ENCODE measurements at places on chromosomes 2 and 18. TPM values are rescaled to one million over a fixed set of nuclear protein-coding genes. Genes with fewer than 3 reads are reported as not detected.

The STK39 gene
- 32.7 TPM for total RNA-seq

DNA sequence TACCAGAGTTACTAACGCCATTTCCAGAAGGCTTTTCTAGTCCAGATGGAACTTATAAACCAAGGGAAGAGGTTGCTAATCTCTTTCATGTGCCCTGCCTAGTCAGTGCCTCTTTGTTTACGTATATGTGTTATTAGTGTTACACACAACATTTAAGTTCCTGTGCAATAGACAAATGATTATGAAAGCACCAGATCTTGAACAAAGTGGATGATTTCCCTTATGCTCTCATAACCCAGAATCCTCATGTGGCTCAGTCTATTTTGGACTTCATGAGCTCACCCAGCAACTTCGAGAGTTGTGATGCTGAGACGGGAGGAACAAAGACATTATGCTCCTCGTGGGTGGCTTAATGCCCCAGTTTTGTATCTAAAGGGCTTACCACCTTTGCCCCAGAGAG, 214.4 kb upstream of the SP5 start:
- no peak overlapping the region for H3K4me3 ChIP-seq
- H3K27me3 ChIP-seq = no peaks in the 10 kb centered on the region
- no peaks in the 10 kb centered on the region for H3K36me3 ChIP-seq
- no peak overlapping the region for H3K27ac ChIP-seq

- no peak overlapping the region for H3K4me3 ChIP-seq
- H3K36me3 ChIP-seq = no peaks in the 10 kb centered on the region
- no peaks in the 10 kb centered on the region for H3K4me1 ChIP-seq
- DNase-seq = no peak
- no peaks in the 10 kb centered on the region for H3K27me3 ChIP-seq
Measured at GRCh38 chr2:16680781-16681180, 15.1 kb upstream of the CYRIA start.

- no peaks in the 10 kb centered on the region for H3K27me3 ChIP-seq
- no peaks in the 10 kb centered on the region for H3K4me1 ChIP-seq
- no peak overlapping the region for H3K4me3 ChIP-seq
- DNase-seq = no peak
- H3K36me3 ChIP-seq = no peaks in the 10 kb centered on the region
Measured at GRCh38 chr2:26989156-26989555, 18.7 kb downstream of the MAPRE3 start.

- no peak overlapping the region for H3K27ac ChIP-seq
- H3K27me3 ChIP-seq = no peaks in the 10 kb centered on the region
- DNase-seq = no peak
Measured at GRCh38 chr2:177909962-177910361, 162.6 kb downstream of the PDE11A start.

- no peaks in the 10 kb centered on the region for H3K27me3 ChIP-seq
- no peak for DNase-seq
- no peak overlapping the region for H3K4me3 ChIP-seq
- no peaks in the 10 kb centered on the region for H3K4me1 ChIP-seq
- no peak overlapping the region for H3K27ac ChIP-seq
Measured at GRCh38 chr2:46101557-46102220, 195.5 kb upstream of the EPAS1 start.

The EFEMP1 gene
- total RNA-seq = 1.9 TPM

- no peaks in the 10 kb centered on the region for H3K27me3 ChIP-seq
- peaks cover 42% of the 10 kb centered on the region for H3K4me1 ChIP-seq
- DNase-seq = peak; percentile 62
- no peaks in the 10 kb centered on the region for H3K36me3 ChIP-seq
Measured at GRCh38 chr18:36411745-36412168, 114.2 kb downstream of the FHOD3 start.

DNA sequence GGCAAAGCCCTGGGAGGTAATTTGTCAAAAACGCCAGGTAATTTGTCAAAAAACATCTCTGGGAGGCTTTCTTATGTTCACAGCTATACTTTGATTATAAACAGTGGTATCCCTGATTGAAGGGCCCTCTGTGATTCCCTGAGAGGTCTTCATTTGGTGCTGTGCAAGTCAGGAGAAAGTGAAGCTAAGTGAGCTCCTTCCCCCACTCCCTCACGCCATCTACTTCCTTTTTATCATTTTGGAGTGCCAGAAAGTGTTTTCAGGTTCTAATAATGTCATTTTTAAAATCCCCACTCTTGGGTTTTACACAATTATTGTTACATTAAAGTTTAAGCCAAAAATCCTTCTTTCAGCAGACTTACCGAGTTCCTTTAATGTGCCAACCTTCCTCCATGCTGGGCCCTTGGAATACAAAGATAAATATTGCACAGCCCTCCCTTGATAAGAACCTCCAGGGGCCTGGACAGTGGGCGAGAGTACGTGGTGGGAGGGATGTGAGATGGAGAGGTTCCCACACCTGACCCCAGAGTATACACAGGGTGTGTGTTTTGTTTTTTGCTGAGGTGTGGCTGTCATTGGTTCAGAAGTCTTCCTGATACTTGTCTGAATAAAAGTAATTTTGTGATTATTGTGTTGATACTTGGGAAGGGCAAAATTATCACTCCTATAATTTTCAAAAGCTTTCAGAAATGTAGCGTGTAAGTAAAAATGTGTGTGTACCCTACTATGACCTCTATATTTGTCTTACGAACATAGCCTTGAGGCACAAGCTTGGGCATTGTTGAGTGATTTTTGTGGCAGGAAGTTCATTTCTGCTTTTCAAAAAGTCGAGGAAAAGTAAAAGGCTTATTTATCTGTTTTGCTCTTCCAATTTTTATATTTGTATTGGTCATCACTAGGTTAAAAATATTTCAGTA, 8.2 kb downstream of the MAPRE2 start:
- no peaks in the 10 kb centered on the region for H3K36me3 ChIP-seq
- no peaks in the 10 kb centered on the region for H3K27me3 ChIP-seq
- DNase-seq = no peak

The GPR35 gene
- total RNA-seq = 5.1 TPM

- no peak overlapping the region for H3K4me3 ChIP-seq
- no peaks in the 10 kb centered on the region for H3K4me1 ChIP-seq
- DNase-seq = no peak
- no peaks in the 10 kb centered on the region for H3K27me3 ChIP-seq
- no peaks in the 10 kb centered on the region for H3K36me3 ChIP-seq
Measured at GRCh38 chr2:19176977-19177376, 181.4 kb downstream of the OSR1 start.

DNA sequence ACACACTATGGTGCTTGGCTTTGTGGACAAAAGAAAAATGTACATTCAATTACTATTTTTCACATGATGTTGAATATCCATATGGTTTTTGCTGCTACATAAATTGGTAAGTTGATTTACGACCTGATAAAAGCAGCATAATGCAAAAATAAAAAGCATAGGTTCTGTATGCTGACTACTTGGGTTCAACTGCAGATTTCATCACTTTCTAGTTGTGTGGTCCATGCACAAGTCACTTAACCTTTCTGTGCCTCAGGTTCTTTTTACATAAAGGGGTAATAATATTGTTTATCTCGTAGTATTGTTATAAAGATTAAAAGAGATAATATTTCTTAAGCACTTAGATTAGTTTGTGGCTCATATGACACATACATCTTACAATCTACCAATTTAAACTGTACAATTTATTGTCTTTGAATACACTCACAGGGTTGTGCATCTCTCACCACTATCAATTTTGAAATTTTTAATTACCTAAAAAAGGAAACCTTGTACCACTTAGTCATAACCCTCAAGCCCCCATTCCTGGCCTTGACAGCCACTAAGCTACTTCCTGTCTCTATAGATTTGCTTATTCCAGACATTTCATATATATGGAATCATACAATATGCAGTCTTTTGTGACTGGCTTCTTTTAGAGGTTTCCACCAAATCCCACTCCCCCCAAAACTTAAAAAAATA, 1443.9 kb downstream of the SUCLG1 start:
- H3K4me1 ChIP-seq = no peaks in the 10 kb centered on the region
- no peaks in the 10 kb centered on the region for H3K27me3 ChIP-seq
- no peak for DNase-seq
- H3K27ac ChIP-seq = no peak overlapping the region
- H3K4me3 ChIP-seq = no peak overlapping the region

DNA sequence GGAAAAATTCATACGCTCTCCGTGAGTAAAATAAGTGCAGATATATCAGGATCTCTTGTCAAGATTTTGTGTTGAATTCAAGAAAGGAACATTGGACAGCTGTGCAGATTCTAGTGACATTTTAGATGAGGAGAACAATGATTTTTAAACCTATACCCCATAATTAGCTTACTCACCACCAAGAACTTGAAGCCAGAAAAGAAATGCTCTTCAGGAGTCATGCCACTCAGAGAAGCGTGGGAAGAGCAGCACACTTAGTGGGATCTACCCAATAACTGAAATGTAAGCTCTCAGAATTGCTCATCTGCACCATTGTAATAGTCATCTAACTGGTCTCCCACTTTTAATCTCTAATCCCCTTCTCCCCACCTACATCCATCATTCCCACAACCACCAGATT, 9.2 kb upstream of the ERMN start:
- no peaks in the 10 kb centered on the region for H3K27me3 ChIP-seq
- H3K4me3 ChIP-seq = no peak overlapping the region
- no peaks in the 10 kb centered on the region for H3K36me3 ChIP-seq
- no peak for DNase-seq

GRCh38 chr2:106566050-106566449, 78.9 kb downstream of the CD8B2 start:
- no peaks in the 10 kb centered on the region for H3K36me3 ChIP-seq
- H3K4me3 ChIP-seq = no peak overlapping the region
- H3K27me3 ChIP-seq = no peaks in the 10 kb centered on the region
- no peaks in the 10 kb centered on the region for H3K4me1 ChIP-seq
- no peak for DNase-seq

DNA sequence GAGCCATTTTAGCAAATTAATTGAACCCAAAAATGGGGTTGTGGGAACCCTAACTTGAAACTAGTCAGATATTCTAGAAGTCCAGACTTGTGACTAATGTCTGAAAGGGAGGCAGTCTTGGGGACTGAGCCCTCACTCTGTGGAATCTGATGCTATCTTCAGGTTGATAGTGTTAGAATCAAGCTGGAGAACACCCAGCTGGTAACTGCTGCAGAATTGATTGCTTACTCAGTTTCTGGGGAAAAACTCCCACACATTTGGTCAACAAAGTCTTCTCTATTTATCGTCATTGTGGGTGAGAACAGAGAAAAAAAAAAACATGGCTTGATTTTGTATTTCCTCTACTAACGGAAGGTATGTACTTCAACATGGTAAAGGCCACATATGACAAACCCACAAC, 1925.8 kb upstream of the CELF4 start:
- no peak overlapping the region for H3K27ac ChIP-seq
- DNase-seq = no peak
- peaks cover 9% of the 10 kb centered on the region for H3K4me1 ChIP-seq
- no peak overlapping the region for H3K4me3 ChIP-seq

GRCh38 chr2:467892-468647, 180.2 kb upstream of the ALKAL2 start:
- peak overlapping the region; percentile 10 for H3K4me3 ChIP-seq
- H3K4me1 ChIP-seq = no peaks in the 10 kb centered on the region
- peaks cover 55% of the 10 kb centered on the region for H3K27me3 ChIP-seq
- H3K36me3 ChIP-seq = no peaks in the 10 kb centered on the region
- DNase-seq = no peak

- H3K4me1 ChIP-seq = no peaks in the 10 kb centered on the region
- no peak overlapping the region for H3K27ac ChIP-seq
- H3K4me3 ChIP-seq = no peak overlapping the region
- H3K36me3 ChIP-seq = no peaks in the 10 kb centered on the region
- peaks cover under 1% of the 10 kb centered on the region for H3K27me3 ChIP-seq
- DNase-seq = no peak
Measured at GRCh38 chr2:16760426-16760825, 94.8 kb upstream of the CYRIA start.

The EVX2 gene
- total RNA-seq = 0.11 TPM

The ZBTB7C gene
- 6.2 TPM for total RNA-seq

The RUFY4 gene
- total RNA-seq = not detected

The POTEI gene
- 2.4 TPM for total RNA-seq

The HOXD13 gene
- not detected for total RNA-seq

GRCh38 chr2:20507711-20508110, 60.8 kb downstream of the RHOB start:
- DNase-seq = no peak
- no peaks in the 10 kb centered on the region for H3K4me1 ChIP-seq
- no peak overlapping the region for H3K27ac ChIP-seq
- H3K36me3 ChIP-seq = no peaks in the 10 kb centered on the region
- no peak overlapping the region for H3K4me3 ChIP-seq

GRCh38 chr2:205190528-205190927, 491.8 kb upstream of the NRP2 start:
- H3K27me3 ChIP-seq = no peaks in the 10 kb centered on the region
- no peak for DNase-seq
- H3K4me3 ChIP-seq = no peak overlapping the region
- H3K36me3 ChIP-seq = no peaks in the 10 kb centered on the region

- H3K27me3 ChIP-seq = no peaks in the 10 kb centered on the region
- no peak overlapping the region for H3K4me3 ChIP-seq
- no peak for DNase-seq
- peaks cover 5% of the 10 kb centered on the region for H3K4me1 ChIP-seq
- no peak overlapping the region for H3K27ac ChIP-seq
Measured at GRCh38 chr2:237448171-237448570, 34.2 kb upstream of the COL6A3 start.

GRCh38 chr18:49371786-49372185, 88.7 kb downstream of the DYM start:
- no peaks in the 10 kb centered on the region for H3K4me1 ChIP-seq
- H3K4me3 ChIP-seq = no peak overlapping the region
- no peaks in the 10 kb centered on the region for H3K27me3 ChIP-seq
- H3K36me3 ChIP-seq = no peaks in the 10 kb centered on the region

GRCh38 chr2:167388497-167388896, 500.2 kb downstream of the XIRP2 start:
- no peak for DNase-seq
- H3K27ac ChIP-seq = no peak overlapping the region
- H3K36me3 ChIP-seq = no peaks in the 10 kb centered on the region
- H3K4me3 ChIP-seq = no peak overlapping the region
- H3K27me3 ChIP-seq = no peaks in the 10 kb centered on the region

DNA sequence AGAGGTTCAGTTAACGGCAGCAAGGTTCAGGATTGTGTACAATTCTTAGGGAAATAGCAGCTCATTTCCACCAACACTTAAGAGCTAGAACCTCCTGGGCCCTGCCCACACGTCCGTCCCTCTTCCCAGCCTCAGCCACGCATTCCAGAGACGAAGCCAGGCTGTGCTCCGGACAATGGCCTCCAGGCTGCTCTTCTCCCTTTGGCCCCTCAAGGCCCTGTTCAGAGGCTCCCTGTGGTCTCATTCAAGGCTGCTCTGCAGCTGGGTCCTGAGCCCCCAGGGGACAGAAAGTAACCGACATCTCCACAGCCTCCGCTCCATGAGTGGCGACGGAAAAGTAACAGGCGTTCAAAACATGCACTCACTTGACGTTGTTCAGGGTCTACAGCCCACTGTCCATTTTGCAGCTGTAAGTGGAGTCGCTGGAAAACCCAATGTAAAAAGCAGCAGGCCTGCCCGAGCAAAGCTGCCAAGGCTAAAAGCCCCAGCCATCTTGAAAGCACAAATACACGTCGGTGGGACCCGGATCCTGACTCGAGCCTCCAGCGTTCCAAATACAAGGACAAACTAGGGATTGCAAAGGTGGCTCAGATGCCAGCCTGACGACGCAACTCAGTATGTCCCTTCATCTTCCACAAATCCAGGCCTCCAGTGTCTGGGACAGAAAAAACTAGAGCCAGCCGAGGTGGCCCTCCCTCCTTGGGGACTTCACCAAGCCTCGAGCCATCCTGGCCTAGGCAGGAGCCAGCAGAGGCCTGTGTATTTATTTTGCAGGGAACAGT, 76.9 kb downstream of the NDUFA10 start:
- H3K27me3 ChIP-seq = no peaks in the 10 kb centered on the region
- no peaks in the 10 kb centered on the region for H3K4me1 ChIP-seq
- H3K36me3 ChIP-seq = no peaks in the 10 kb centered on the region
- DNase-seq = no peak
- H3K4me3 ChIP-seq = no peak overlapping the region
